Ureter (tissue), 1 donor: ENCODE measurements at places on chromosomes 1 and 21. TPM values are rescaled to one million over a fixed set of nuclear protein-coding genes. Genes with fewer than 3 reads are reported as not detected.

DNA sequence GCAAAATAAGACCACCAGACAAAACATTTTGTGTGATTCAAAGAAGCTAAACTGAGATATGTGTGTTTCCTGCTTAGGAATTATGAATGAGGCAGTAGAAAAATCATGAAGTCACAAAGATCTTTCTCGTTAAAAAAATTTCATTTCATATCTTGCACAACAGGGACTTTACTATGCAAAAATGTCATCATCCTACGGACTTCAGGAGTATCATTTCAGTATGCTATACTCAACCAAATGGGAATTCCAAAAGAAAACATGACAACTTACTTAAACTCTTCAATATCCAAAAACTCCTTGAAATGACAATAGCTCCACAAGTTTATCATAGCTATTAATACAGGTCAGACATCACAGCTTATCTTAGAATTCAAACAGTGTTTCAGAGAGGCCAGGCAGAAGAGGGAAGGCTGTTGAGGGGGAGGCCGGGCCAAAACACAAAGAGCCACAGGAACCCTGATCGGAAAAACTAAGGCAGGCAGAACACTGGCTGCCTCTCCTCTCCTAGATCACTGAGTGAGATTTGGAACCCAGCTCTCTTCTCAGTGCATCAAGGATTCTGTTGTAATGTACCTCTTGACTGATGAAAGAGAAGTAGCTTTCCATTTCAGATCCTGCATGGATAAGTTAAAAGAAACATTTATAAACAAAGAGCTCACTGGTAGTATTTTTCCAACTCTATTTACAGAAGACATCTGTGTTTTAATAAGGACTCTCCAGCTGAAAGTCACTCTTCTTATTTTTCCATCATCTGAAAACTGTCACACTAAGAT, 66.9 kb downstream of the TESK2 start:
- no peak for DNase-seq

DNA sequence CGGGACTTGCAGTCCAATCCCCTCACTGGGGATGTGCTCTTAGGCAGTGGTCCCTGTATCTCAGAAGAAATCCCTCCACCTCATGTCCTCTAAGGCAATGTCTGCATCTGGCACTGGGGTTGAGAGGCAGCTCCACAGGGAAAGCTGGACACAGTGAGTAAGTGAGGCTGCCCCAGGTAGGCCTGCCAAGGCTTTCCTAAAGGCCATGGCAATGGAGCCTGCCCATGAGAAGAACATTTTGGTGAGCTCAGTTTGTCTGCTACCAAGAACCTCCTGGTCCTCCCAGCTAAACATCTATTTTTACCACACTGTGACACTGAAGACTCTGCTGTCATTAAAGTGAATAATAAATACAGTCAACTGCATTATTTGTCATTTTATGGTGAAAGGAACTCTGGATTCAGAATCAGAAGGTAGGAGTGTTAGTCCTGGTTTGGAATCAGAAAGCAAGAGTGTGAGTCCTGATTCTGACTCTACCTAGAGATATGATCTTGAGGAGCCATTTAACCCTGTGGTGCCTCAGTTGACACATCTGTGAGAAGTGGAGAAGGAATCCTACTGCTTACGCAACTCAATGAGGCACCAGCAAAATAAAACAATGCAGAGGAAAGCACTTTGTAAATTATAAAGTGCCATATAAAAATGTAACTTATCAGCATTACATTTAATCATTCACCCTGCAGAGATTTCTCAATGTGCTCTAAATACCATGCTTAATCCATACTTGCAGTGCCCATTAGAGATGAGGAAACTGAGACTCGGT, 41.0 kb downstream of the TBX15 start:
- no peak for DNase-seq

The ELK4 gene
- 88.7 TPM for total RNA-seq

The RAB3B gene
- 1.4 TPM for total RNA-seq

- DNase-seq: no peak
These were observed 119.9 kb upstream of the LHX8 start for GRCh38 chr1:75014250-75014649.

DNA sequence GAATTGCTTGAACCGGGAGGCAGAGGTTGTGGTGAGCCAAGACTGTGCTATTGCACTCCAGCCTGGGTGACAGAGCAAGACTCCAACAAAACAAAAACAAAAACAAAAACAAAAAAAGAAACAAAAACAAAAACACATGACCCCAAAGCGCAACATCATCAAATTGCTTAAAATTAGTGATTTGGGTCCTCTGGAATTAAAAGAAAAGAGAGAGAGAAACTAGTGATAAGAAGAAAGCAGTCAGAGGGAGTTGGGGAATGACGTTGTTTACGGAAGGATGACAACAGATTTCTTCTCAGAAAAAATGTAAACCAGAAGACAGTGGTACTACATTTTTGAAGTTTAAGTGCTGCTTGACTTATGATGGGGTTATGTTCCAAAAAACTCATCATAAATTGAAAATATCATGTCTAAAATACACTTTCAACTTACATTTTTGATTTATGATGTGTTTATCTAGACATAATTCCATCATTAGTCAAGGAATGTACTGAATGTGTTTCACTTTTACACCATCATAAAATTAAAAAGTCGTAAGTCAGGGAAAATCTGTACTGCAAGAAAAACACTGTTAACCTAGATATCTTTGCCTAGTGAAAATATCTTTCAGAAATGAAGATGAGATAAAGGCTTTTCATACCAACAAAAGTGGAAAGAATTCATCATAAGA, 88.0 kb downstream of the MT1HL1 start:
- no peak for DNase-seq

The GRHL3 gene
- 140 TPM for total RNA-seq

DNA sequence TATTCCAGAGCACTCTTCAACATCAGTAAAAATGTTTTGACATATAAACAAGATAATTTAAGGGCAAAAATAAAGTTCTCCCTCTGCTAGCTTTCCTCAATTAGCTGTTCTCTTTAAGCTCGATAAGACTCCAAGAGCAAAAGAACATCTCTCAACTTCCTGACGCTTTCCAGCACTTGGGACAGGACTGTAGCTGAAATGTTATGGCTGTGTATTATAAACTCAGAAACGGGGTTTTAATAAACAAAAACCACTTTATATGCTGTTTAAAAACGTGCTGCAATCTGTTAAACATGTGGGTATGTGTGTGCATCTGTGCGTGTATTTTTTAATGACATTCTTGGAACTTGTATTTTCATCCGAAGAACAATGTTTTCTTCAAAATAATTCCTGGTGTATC, 71.5 kb upstream of the RGS2 start:
- no peak for DNase-seq

DNA sequence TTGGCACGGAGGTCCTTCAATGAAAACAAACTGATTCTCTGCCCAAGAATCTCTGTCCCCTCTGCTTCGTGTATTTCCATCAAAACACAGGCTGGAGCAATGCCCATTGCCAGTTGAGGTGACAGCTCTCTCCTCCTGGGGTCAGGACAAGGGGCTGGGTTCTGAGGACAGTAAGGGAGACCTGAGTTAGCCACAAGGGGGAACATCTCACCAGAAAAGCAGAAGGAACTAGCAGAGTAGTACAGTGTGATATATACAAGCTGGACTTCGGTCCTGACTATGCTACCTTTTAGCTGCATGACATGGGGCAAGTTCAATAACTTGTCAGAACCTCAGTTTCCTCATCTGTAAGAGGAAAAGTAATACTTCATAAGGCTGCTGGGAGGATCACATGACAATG, 50.3 kb downstream of the SYT2 start:
- DNase-seq: no peak

- no peak for DNase-seq
These were observed 160.6 kb upstream of the CD34 start for GRCh38 chr1:208071435-208072031.

DNA sequence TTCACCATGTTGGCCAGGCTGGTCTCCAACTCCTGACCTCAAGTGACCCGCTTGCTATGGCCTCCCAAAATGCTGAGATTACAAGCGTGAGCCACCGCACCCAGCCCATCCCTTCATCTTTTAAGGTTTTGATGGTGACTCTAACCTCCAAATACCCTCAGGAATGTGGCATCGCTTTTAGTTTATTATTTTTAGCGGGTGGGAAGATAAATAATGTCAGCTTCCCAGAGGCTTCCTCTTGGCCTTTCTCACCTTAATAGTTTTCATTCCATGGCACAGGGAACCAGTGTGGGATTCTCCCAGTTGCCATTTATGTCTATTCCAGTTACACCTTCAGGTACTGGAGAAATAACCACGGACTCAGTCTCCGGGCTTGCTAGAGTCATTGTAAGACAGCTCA, 92.1 kb upstream of the LRRN2 start:
- no peak for DNase-seq

- no peak for DNase-seq
These were observed 16.1 kb upstream of the PADI6 start for GRCh38 chr1:17355898-17356297.

The SORT1 gene
- total RNA-seq: 63.8 TPM

The PTTG1IP gene
- 181 TPM for total RNA-seq

DNA sequence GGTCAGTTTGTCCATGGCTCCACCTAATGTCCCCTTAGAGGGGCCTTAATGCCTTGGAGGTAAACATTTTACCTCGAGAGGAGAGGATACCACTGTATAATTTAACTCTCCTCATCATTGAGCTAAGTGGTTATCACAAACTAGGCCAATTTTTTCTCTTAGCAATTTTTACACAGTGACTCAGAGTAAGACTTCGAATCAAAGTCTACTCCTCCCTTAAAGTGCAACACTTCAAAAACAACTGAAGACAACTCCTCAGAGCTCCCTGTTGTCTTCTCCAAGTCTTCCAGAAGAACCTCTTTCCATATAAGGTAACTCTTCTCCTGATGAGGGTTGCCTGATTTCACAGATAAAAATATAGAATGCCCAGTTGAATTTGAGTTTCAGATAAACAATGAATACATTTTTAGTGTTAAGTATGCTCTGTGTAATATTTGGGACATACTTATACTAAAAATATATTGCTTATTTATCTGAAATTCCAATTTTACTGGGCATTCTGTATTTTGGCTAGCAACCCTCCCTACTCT, 4.9 kb upstream of the PTGFRN start:
- no peak for DNase-seq

The SELL gene
- total RNA-seq: 3.5 TPM

DNA sequence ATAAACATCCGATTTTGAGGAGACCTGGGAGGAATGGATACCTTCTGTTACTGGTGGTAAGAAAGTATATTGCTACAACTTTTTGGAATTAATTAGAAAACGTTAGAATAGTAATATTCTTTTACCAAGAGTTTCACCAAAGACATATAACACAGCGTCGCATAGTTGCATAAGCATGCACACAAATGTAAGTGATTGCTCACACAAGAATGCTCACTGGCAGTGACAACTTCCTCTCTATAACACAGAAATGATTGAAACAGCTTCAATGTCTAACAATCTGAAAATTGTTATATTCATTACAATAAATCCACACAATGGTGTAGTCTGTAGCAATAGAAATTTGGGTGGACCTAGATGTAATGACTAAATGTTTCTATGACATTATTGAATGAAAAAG, 998.6 kb downstream of the TTLL7 start:
- no peak for DNase-seq

GRCh38 chr21:42784276-42784675, 95.1 kb downstream of the WDR4 start:
- no peak for DNase-seq

- no peak for DNase-seq
These were observed 147.9 kb upstream of the VANGL1 start for GRCh38 chr1:115493834-115494233.

DNA sequence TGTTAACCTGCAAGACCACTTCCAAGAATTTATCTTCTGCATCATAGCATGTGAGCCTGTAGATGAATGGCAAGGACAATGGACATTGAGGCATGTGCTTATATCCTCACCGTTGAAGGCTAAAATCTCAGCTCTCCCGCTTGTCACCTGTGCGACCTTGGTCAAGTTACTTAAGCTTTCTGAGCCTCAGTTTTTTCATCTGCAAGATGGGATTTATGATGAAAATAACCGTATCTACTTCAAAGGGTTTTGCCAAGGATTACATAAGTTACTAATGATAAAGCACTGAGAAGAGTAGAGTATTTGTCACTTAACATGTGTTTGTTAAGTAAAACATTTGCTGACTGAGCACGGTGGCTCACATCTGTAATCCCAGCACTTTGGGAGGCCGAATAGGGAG, 14.9 kb downstream of the RAP1GAP start:
- DNase-seq: no peak

The FCRL6 gene
- 0.49 TPM for total RNA-seq

DNA sequence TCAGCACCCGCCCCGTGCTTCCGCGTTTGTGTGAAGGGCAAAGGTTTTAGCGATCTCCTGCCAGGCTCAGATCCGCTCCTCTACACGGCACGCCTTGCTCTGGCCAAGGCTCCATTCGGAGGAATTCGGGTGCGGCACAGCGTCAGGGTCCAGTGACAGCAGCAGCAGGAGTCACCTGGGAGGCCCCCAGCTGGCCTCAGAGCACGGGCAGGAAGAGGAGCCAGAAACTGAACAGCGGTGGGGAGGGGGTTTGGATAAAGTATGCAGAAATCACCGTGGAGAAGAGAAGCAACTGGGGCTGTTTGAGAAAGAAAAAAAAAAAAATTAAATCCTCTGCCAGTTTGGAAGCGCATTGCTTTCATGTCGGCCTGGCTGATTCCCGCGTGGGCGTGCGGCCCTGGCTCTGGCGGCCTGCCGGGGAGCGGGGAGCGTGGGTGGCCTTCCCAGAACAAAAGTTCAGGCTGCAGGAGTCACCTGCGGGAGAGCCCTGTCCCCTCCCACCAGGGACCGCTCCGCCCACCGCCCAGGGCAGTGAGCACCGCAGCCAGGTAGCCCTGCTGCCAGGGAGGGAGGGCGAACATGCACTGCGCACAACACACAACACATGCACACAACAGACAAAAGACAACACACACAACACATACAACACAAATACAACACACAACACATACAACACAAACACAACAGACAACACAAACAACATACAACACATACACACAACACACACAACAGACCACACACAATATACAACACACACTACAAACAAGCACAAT, 107.6 kb downstream of the ETS2 start:
- peak; percentile 86 for DNase-seq

DNA sequence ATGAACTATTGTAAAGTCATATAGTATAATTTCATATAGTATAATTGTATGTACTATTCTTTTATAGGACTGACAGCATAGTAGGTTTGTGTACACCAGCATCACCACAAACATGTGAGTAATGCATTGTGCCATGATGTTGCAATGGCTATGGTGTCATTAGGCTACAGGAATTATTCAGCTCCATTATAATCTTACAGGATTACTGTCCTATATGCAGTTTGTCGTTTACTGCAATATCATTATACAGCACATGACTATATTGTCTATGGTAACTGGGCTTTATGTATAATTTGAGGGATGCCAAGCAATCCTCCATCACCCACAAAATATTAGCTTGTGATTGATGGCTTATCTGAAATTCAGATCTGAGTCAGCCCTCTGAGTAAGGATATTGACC, 54.2 kb upstream of the PBX1 start:
- no peak for DNase-seq

The MPZ gene
- 3.1 TPM for total RNA-seq

The OR2T29 gene
- total RNA-seq: not detected

GRCh38 chr21:32173121-32173724, 105.6 kb downstream of the MIS18A start:
- no peak for DNase-seq
